ENCODE measurements at places on chromosomes 3 and 15. TPM values are rescaled to one million over a fixed set of nuclear protein-coding genes. Genes with fewer than 3 reads are reported as not detected.

GRCh38 chr3:39191773-39192172 lies 622 bp downstream of the XIRP1 start:
- DNase-seq = no peak

DNA sequence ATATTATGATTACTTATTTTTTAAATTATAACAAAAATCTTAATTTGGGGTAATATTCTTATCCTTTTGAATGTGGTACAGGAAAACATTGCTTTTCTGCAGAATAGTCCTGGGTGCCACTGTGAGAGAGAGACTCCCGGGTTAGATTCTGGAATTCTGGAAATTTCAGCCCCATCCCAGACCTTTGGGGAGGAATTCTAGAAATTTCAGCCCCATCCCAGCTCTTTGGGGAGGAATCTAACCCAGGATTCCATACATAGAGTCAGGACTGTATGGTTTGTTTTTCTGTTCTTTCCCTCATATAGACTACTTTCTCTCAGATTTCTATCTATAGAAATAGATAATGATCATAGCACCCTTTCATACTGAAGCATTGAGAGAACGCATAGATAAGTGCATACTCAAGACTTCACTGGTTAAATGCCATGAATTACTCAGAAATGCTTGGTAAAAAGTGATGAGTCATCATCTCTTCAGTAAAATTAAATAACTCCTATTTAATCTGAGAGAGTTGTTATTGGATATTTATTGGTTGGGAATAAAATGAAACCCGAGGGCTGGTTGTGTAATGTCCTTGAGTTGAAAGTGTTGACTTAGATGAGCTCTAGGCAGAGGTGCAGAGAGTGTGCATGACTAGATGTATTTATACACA lies 8.3 kb downstream of the EIF2AK4 start:
- DNase-seq = no peak

- DNase-seq = no peak
Observed at GRCh38 chr3:129182390-129183185, 1.1 kb downstream of the CNBP start.

- DNase-seq = no peak
Observed at GRCh38 chr3:108218811-108219210, 3.4 kb downstream of the IFT57 start.

- no peak for DNase-seq
Observed at GRCh38 chr3:47487265-47487664, 11.5 kb upstream of the SCAP start.

DNA sequence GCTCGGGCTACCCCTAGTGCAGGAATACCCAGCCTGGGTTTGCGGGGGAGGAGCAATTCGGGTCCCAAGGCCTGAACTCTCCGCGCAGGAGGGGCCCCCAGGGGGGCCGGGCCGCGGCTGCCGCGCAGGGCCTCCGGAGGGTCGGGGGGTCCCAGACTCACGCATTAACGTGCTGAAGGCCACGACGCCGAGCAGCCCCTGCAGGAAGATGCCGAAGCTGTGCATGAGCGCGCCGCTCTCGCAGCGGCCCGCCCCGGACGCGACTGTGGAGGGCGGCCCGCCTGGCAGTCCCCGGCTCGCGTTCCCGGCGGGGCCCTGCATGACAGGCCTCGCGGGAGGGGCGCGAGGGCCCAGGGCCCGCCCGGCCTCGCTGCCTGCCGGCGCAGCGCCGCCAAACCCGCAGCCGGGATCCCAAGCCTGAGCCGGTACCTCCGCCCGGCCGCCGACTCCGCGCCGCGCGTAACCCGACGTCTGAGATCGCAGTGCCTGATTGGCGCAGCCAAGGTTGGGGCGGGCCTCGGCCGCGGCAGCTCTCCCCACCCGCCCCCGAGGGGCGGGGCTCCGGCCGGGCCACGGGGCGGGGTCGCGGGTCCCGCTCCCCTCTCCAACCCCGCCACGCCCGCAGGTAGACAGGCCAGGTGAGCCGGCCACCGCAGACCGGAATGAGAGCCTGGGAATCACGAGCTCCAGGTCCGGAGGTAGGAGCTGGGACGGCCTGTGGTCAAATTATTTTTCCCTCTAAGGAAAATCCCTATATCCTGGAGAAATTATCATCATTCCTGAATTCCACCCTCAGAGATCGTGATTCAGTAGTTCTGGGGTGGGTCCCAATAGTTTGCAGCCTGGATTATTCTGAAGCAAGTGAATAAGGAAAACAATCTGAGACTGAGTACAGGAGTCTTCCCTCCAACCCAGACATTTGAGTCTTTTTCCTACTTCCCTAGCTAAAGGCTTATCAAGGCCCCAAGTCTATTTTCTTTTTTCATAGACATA lies at the start of gene STIMATE:
Gene STIMATE (minus strand): TSS at position 419 of the 993 bp plus-strand sequence. CDS start 98 bp downstream, at position 321.
- DNase-seq = peak; percentile 92

DNA sequence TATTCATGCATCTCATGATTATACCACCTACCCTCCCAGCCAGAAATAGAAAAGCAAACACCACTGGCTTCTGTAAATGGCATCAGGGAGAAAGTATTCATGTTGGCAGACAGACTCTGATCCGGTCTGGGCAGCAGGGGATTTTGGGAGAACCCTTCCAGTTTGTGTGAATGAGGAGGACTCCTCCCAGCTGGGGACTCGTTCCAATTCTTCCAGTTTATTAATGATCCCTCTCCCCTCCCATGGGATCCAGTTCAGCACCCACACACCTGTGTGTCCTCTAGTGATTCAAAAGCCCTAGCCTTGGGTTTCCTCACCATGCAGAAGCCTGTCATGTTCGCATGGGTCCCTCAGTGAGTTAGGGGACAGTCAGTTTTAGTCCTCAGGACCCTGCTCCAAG lies 110.9 kb downstream of the IQSEC1 start:
- DNase-seq = no peak

GRCh38 chr3:187986514-187986934 lies 167.4 kb upstream of the LPP start:
- DNase-seq = no peak

DNA sequence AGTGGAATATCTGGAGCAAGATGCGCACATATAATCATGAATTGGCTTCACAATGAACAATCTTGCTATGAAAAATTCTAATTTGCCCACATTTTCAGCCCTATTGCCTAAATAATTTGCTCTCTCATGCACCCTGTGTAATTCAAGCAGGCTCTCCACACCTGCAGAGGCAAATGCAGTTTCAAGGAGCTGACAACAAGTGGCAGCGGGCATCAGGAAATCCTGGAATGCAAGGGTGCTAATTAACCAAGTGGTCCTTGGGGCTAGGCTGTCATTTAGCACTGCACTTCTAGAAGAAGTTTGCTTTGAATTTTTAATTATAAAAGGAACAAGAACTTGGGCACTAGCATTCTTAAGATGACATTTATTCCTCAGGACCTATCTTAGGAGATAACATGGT lies 56.3 kb upstream of the ICE2 start:
- DNase-seq = no peak

GRCh38 chr15:85473455-85473854 lies 93.1 kb downstream of the AKAP13 start:
- no peak for DNase-seq

- no peak for DNase-seq
Observed at GRCh38 chr15:56490461-56490860, 25.5 kb upstream of the MNS1 start.

GRCh38 chr15:65377105-65377975 lies 462 bp downstream of the IGDCC3 start:
- DNase-seq = no peak

DNA sequence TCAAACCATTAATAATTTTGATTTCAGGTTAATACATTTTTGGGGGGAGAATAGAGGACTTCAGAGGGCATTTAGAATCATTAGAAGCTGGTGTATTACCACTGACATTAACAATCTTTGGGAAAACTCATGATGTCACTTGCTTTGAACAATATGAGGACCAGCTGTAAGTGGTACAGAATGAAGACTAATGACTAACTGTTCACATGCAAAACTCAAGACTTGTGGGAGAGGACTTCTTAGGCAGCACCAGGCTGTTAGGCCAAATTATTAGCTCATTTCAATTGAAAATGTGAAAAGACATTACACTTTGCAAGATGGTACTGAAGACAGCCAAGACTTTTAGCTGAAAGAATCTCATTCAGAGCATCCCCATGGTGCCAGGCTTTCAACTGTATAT lies 426.2 kb upstream of the ADAMTS9 start:
- no peak for DNase-seq

GRCh38 chr15:52143873-52144272 lies 31.3 kb upstream of the BCL2L10 start:
- no peak for DNase-seq

- no peak for DNase-seq
Observed at GRCh38 chr3:12943124-12944021, 102.0 kb upstream of the RPL32 start.

DNA sequence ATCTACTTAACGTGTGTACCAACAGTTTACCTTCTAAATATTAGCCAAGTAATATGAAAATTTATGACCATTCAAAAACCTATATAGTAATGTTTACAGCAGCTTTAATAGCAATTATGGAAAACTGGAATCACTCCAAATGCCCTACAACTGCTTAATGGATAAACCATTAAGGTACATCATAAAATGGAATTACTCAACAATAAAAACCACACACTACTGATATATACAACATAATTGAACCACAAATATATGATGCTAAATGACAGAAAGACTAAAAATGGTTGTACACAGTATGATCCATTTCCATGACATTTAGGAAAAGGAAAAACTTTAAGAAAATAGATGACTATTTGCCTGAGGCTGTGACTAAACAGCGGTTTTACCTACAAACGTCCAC lies 467.1 kb upstream of the EPHA6 start:
- DNase-seq = no peak

Gene GPR15
- not detected for total RNA-seq

Gene ARHGEF26
- total RNA-seq = 1.6 TPM

Gene MTMR10
- total RNA-seq = 25.0 TPM

Gene STRA6
- not detected for total RNA-seq

Gene TGM4
- total RNA-seq = not detected

Gene PHC3
- 42.4 TPM for total RNA-seq
